Dermis microvascular lymphatic vessel endothelial cell (primary cell): ENCODE measurements at places on chromosomes 16 and 17.

GRCh38 chr16:29811896-29812665 is at the start of gene PRRT2:
PRRT2 (plus strand) TSS chr16:29812193; CDS start chr16:29813055, 862 bp downstream.
- DNase-seq, result peak; percentile 48

- DNase-seq, result peak; percentile 80
Observed at GRCh38 chr16:12067714-12068401, 91.3 kb downstream of the SNX29 start.

DNA sequence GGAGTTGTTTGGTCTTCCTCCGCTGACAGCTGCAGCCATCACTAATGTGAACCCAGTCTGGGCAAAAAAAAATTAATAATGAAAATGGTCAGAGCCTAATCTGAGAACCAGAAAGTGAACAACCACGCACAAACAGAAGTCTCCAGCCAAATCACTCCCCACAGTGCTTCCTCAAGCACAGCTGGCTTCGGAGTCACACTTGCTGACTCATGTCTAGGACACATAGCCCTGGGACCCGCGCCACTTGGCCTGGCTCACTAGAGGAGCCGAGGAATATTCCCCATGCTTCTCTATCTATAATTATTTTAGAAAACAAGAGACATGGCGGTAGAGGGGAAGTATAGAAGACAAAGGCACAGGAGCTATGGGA is 109.1 kb downstream of the ZFHX3 start:
- DNase-seq, result no peak

DNA sequence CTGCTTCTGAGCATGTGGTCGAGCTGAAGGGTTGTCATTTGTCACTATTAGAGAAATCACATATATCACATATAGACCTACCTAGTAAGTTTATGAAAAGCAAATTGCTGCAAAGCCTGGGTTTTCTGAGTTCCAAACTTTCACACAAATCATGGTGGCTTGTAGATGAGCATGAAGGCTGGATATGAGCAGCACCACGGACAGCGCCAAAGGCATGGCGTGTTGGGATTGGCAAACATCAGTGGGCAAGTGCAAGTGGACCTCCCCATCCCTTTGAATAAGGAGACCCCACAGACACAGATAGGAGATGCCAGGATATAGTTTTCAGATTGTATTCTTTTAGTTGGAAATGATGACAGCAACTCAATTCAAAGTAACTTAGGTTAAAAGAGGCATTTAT is 77.6 kb upstream of the CACNG3 start:
- DNase-seq, result no peak

- DNase-seq, result no peak
Observed at GRCh38 chr17:81121841-81122733, 43.2 kb upstream of the PVALEF start.

DNA sequence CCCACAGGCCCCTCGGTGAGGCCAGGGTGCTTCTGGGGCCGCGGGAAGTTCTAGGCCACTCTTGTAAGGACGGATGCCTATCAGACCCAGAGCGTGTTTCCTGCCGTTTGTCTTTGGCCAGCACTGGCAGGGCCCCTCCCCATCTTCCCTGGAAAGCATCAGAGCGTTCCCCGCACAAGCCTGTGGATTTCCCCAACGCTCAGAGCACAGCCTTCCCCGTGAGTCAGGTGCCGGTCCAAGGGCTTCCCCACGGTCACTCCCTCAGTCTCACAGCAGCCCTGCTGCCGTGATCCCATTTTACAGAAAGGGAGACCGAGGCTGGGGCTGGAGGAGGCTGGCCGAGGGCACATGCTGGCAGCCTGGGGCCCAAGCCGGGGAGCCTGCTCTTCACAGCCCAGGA is 33.7 kb downstream of the CRISPLD2 start:
- no peak for DNase-seq

DNA sequence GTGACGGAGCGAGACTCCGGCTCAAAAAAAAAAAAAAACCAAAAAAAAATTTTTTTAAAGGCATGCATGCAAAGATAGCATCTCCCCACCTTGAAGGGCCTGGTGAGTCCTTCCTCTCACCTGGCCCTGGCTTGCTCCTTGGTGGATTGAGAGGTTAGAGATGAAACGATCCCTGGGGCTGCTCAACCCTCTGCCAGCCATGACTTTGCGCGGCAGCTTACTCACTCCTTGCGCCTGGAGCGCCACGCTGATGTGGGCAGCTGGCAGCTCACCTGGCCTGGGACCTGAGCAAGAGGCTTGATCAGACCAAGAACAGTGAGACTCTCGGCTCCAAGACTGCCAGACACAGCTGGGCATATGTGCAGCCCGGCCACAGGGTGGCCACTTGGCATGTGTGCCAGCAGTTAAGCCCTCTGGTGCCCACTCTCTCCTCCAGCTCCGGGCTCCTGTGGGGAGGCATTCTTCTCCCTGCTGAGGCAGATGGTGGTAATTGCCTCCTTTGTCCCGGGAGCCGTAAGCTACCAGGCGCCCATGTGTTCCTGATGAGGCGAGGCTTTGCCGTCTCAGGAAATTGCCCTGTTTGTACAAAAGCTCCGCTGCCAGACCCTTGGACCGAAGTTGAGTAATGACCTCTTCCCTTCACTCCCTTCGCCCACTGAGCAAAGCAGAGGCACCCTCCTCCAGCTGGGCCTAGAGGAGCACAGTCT is 5.1 kb upstream of the EVPL start:
- peak; percentile 21 for DNase-seq

- DNase-seq, result no peak
Observed at GRCh38 chr16:4733747-4734062, 366 bp downstream of the ANKS3 start.

- no peak for DNase-seq
Observed at GRCh38 chr16:1961651-1962067, 2.3 kb downstream of the NDUFB10 start.

GRCh38 chr17:12958786-12959185 is 59.0 kb downstream of the ELAC2 start:
- no peak for DNase-seq

- DNase-seq, result no peak
Observed at GRCh38 chr17:35218915-35219314, 24.0 kb upstream of the SLFN5 start.

GRCh38 chr16:281660-282255 is 1.2 kb upstream of the PDIA2 start:
- DNase-seq, result no peak

DNA sequence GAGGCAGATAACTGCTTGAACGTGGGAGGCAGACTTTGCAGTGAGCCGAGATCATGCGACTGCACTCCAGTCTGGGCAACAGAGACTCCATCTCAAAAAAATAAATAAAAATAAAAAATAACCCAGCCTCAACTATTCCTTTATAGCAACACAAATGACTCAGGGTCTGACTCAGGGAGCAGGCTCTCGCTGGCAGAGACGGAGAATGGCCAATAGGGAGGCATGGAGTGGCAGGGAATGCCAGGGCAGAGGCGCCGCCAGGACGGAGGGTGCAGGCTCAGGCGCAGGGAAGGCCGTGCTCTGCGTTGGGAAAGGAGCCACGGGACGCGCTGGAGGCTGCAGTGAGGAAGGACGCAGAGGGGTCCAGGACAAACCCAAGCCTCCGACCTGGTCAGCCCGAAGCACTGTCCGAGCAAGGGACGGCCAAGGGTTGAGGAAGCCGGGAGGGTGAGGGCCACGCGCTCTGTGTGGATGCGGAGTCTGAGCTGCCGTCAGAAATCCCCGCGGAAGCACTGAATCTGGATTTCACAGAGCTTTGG is 40.3 kb downstream of the PKD1 start:
- no peak for DNase-seq

DNA sequence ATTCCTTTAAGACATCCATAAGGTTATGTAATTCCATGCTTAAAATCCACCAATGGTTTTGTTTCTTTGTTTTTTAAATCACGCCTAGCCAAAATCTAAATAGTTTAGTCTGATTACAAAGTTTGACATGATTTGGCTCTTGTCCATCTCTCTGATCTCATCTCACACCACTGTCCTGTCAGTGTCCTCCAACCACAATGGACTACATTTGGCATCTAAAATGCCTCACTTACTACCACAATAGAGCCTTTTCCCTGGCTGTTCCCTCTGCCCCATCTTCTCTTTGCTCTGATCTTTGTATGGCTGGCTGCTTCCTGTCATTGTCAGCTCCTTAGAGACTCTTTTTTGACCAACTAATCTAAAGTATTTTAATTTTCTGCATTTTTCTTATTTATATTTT is 157.2 kb downstream of the MYO1D start:
- no peak for DNase-seq

DNA sequence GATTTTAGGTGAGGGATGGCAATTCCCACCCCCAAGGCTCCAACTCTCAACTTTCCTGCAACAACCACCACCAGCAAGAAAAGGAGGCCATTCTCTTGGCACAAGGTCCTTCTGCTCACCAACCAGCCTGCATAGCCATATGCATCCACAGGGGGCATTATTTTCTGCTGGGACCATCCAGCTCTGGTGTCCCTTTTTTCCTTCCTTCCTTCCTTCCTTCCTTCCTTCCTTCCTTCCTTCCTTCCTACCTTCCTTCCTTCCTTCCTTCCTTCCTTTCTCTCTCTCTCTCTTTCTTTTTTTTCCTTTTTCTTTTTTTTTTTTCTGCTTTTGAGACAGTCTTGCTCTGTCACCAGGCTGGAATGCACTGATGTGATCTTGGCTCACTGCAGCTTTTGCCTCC is 21.1 kb upstream of the COX10 start:
- no peak for DNase-seq

DNA sequence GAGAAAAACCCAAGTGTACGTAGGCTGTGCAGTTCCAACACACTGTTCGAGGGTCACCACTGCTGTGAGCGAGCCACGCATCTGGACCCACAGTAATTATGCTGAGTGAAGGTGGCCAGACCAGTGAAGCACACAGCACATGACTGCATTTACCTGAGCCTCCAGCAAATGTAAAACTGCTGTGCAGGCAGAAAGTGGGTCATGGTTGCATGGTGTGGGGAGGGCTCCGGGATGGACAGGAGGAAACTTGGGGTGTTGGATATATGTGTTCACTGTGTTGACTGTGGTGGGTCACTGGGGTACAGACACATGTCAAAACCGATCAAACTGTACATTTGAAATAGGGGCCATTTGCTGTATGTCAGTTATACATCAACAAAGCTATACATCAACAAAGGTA is 78.7 kb upstream of the METRNL start:
- DNase-seq, result no peak

DNA sequence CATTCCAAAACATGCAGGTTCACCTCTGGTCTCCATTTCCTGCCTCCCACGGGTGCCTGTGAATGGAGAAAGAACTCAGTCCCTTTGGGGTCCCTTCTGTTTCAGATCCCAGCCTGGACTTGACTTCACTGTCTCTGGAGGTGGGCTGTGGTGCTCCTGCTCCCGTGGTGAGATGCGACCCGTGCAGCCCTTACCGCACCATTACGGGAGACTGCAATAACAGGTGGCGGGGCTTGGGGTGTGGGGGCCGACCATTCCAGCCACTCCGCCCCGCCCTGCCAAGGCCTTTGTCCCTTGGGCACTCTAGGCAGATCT is 10.5 kb downstream of the LPO start:
- no peak for DNase-seq

DNA sequence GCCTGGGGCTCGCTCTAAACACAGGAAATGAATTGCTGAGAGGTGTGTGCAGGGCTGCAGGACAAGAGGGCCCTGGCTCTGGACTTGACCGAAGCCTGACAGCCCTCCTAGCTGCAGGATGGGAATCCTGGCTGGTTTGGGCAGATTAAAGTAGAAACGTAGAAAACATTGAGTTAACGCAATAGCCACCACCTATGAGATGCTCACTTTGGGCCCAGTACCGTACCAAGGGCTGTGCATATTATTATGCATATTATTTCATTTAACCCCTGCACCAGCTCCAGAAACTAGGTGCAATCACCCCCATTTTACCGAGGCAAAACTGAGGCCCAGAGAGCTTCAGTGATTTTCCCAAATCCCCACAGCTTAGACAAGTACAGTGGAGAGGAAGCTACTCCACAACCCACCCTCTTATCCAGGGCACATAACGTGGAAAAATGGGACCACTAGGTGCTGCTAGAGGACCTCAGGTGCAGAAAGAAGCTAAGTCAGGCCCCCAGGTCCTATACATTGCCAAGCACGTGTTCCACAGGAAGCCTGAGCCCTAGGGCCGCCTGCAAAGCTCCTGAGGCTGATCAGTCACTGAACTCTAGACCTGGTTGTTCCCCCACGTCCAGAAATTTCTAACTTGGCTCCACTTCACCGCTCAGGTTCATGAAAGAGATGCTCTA is 79.2 kb downstream of the MYH11 start:
- DNase-seq, result peak; percentile 28

DNA sequence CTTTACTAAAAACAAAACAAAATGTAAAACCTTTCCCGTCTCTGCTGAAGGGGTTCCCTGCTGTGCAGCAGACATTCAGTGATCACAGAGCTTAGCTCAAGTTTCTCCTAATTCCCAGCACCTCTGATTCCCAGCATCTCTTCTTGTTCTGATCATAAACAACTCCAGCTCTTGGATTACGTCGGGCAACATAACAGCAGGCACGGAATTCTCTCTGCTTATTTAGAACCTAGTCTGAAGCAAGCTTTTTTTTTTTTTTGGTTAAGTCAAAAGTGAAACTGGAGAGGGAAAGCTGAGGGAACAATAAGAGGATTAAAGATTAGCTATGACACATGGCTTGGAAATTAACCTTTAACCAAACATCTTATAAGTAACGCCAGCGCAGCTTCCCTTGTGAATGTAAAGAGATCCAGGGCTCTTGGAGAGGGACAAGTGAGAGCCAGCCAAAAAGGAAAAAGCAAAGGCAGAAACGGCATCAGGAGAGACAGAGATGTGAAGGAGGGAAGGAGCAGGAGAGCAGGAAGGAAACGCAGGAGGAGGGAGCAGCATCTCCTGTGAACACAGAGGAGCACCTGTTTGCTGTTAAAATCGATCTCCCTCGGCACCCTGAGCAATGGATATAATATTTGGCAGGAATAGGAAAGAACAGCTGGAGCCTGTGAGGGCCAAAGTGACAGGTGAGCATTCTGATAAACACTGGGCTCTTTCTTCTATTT is at the start of gene BCO1:
TSS of gene BCO1 (plus strand) at position 394 of the 716 bp plus-strand sequence. CDS start at position 614, 220 bp downstream.
- peak; percentile 4 for DNase-seq

GRCh38 chr16:49483651-49484450 is 110.2 kb downstream of the C16orf78 start:
- no peak for DNase-seq

DNA sequence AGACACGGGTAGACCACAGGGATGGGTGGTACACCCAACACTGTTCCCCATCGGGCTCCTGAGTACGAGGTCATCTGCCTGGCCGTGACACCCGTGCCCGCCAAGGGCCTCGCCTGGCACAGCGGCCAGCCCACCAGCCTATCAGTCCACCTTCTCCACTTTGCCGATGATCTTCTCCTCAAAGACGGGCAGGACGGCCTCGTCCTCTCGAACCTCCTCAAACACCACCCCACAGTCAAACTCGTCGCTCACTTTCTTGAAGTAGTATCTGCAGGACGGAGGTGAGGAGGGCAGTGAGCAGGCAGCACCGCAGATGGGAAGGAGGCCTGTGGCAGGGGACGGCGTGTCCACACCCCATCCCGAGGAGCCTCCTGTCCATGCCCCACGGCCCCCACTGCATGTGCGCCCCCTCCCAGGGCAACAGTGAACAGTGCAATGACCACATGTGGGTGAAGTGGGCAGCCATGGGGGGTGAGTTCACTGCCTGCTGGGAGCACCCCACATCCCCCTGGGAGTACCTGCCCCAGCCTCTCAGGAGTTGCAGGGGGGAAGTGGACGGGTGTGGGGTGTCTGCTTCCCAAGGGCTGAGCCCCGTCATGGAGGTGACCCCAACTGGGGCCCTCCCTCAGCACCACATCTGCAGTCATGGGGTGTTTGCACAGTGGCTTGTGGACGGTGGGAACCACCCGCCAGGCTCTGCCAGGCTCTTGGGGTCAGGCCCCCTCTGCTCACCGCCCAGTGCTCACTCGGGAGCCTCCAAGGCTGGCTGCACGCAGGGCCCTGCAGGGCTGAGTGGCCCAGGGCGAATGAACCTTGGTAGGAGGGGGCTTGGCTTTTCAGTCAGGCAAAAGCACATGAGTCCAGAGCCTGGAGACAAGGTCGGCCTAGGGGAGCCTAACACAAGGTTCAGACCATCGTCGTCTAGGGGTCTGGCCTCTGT is 5.3 kb downstream of the PDIA2 start:
- DNase-seq, result no peak
